NCI-H187 treated with DMSO at 0.1 percent for 48 hours (cell line): ENCODE measurements at places on chromosomes 12 and 14.

- DNase-seq, result no peak
Measured at GRCh38 chr14:58060898-58061297, 91.1 kb downstream of the ARMH4 start.

DNA sequence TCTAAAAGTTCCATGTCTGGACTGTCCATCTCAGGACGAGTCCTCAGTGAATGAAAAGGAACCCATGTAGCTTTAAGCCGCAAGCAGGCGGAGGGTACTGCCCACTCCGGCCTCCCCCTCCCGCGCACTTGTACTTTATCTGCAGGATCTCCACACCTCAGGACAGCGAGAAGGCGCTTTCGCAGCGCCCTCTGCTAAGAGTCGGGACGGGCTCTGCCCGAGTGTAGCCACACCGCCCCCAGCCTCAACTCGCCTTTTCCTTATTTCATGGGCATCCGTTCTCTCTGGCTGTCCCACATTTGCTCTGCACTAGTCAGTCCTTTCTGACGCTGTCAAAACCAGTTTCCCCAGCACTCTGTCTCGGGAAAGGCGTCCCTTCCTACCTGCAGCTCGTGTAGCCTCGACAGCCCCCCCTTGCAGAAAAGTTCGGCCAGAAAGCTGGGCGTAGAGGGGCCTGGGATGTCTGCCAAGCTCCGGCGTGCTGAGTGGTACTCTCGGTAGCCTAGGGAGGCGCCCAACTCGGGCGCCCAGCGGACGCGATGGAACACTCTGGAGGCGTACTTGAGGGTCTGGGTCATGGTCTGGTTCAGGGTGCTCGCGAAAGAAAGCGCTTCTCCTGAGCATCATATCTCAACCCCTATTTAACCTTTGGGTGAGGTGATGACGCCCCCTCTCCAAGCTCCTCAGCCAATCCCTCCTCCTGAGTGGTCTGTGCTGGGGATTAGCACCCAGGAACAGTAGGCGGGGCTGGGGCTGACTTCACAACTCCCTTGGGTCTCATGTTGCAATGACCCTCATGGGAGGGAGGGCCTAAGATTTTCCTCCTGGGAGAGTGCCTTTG is at the start of gene CYP27B1:
Gene CYP27B1, minus strand, starts transcription at position 615 of the 841 bp plus-strand sequence. Its CDS starts 37 bp downstream, at position 578.
- DNase-seq, result no peak

GRCh38 chr12:33427071-33427470 is 12.5 kb downstream of the SYT10 start:
- DNase-seq, result no peak

GRCh38 chr12:56296295-56296694 is 3.8 kb downstream of the CS start:
- no peak for DNase-seq

DNA sequence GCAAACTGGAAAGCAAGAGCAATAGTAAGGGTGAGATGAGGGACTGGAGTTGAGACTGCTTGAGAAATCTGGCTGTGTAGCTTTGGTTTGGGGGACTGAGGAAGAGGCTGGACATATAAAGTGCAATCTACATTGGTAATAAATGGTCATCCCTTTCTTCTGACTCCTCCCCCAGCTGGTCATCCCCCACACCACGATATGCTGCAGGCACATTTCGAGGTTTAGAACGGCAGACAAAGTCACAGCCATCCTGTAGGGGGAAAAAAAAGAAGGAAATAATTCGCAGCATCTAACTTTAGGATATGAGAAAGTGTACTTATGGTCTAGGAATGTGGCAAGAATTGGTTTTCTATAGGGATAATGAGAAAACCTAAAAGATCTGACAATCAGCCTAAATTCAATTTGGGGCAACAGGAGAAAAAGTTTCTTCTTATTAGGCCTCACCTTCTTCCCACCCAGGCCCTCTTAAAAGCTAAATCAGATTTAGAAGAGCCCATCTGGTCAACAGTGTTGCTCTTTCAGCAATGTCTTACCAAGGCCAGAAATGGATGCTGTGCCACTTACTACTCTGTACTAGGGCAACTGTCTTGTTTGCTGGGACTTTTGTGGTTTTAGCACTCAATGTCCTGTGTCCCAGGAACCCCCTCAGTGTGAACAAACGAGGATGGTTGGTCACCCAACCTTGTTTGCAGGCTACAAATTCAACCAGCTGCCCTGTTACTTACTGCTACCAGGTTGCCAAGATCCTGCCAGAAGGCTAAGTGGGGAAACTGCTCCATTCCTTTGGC is 7.6 kb downstream of the M6PR start:
- no peak for DNase-seq

DNA sequence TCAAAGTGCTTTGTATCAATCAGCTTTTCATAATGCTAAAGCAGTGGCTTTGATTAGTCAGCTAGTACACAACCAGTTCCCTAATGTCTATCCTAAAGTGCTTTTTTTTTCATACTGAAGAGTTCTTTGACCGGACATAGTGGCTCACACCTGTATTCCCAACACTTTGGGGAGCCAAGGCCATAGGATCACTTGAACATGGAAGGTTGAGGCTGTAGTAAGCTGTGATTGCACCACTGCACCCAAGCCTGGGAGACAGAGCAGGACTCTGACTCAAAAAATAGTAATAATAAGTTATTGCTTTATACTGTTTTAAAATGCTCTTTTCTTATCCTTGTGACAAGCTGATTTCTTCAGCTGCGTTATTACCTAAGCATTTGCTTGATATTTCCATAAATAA is 154.6 kb upstream of the AEBP2 start:
- no peak for DNase-seq

GRCh38 chr12:40375076-40375475 is 150.3 kb downstream of the LRRK2 start:
- DNase-seq, result no peak

DNA sequence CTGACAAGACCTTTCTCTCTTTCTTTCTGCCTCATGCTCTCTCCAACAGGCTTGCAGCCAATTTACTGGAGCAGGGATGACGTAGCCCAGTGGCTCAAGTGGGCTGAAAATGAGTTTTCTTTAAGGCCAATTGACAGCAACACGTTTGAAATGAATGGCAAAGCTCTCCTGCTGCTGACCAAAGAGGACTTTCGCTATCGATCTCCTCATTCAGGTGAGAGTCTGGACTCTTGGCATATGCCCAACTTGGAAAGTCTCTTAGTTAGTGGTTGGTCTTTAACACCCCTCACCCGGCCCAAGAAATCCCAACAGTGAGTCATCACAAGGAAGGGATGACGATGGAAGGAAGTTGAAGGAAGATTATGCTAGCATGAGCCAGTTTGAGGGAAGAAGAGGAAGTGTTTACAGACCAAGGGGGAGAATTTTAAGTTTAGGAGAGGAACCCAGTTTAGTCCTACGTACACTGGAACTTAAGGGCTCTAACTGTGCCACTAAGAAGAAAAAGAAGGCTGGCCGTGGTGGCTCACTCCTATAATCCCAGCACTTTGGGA is 189.7 kb downstream of the ETV6 start:
- peak; percentile 63 for DNase-seq

DNA sequence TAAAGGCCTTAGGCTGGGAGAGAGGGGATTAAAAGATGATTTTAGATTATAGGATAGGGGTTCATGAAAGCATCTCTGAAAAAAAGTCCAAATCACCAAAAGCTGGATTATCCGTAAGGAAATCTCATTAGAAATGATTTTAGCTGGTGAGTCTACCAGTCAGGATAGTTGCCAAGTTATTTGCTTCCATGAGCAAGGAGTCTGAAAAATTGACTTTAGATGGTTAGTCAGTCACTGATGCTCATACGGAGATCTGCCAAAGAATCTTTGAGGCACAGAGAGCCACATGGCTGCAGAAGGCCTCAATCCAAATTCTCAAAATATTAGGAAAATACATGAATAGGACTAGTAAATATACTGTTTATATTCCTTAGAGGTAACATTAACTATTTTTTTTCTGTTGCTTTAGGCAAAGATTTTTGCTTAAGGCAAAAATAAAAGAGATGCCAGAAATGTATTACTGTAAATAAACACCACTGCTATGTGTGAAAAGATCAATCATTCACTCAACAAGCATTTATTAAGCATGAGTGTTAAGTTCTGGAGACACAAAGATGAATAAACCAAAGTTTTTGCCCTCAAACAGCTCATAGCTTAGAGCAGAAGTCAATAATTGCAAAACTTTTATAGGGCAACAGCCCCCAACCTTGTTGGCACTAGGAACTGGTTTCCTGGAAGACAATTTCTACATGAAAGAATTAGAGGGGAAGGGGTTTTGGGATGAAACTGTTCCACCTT is 105.2 kb downstream of the BBS10 start:
- no peak for DNase-seq

- peak; percentile 64 for DNase-seq
Measured at GRCh38 chr14:106372870-106373652, 846.7 kb downstream of the TMEM121 start.

DNA sequence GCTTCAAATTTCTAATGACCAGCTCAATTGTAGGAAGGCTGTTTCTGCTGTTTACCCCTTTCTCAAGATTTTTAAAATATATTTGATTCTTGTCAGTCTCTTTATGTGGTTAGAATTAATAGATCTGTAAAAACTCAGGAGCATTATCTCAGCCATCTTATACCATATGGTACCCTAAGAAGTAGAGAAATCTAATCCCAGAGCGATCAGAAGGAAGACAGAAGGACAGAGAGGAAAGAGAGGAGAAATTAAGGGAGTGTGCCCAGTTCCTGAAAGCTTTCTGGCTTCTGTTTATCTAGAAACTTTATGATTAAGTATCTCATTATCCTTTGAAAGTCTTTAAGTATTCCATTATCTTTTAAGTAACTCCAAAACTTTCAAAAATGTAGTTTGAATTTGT is 152.1 kb upstream of the NAV3 start:
- no peak for DNase-seq

- DNase-seq, result no peak
Measured at GRCh38 chr14:88552876-88553275, 1.9 kb downstream of the PTPN21 start.

GRCh38 chr12:46493834-46494181 is 121.2 kb upstream of the SLC38A2 start:
- DNase-seq, result no peak

GRCh38 chr12:126196263-126196662 is 1131.0 kb downstream of the AACS start:
- DNase-seq, result no peak

GRCh38 chr12:48924617-48925303 is 532 bp downstream of the FKBP11 start:
- no peak for DNase-seq

DNA sequence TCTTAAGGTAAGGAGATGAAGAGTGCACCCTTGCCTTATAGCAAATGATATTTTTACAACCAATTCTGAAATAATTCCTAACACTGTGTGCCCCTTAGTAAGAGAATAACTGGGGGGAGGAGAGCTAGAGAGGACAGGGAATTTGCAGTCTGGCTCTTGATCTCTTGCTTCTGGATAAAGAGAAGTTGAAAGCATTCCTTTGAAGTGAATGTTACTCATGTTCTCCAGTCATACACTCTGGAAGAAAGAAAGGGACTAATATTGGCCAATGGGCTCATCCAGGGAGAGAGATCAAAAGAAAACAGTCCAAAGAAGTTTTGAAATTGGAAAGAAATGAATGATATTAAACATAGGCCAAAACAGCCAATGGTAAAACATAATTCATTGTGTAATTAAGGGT is 25.3 kb downstream of the C12orf75 start:
- DNase-seq, result no peak

- no peak for DNase-seq
Measured at GRCh38 chr12:14554281-14555007, 13.2 kb downstream of the PLBD1 start.

- no peak for DNase-seq
Measured at GRCh38 chr12:75482646-75483045, 2.1 kb downstream of the GLIPR1 start.

GRCh38 chr12:131092901-131093603 is 139.3 kb downstream of the ADGRD1 start:
- no peak for DNase-seq

GRCh38 chr14:75229661-75230139 is 48.9 kb upstream of the FOS start:
- DNase-seq, result no peak

GRCh38 chr14:29925101-29925722 is 2.4 kb downstream of the PRKD1 start:
- DNase-seq, result no peak

DNA sequence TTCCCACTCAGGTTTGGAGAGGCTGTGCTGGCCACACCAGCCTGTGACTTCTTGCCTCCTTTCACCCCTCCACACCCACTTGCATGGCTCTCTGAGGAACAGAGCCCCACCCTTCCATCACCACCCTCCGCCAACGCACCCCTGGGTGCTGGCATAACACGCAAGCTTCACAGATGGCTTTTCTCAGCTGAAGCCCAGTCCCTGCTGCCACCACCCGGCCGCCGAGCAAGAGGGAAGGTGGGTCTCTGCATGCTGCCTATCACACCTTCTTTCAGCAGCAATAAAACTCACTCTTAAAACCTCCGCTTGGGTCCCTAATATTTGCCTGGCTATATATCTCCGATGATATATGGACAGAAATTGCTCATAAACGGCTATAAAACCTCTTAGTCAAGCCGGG is 41.6 kb downstream of the SMUG1 start:
- no peak for DNase-seq

DNA sequence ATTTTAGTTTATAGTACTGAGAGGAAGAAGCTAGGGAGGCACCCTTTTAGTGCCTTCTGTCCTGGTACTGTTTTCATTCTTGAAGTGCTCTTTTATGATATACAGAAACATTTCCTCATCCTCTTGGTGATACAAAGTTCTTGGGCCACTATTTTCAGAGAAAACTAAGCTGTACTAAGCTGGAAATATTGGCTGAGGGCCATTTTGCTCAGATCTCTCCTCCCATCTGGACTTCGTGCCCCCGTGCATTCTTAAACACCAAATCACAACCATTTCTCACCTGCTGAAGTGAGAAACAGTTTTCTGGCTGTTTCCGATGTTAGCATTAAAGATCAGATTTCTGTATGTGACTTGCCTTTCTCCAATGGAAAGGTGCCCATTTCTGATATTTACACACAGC is 158.9 kb downstream of the FBXL14 start:
- DNase-seq, result no peak

DNA sequence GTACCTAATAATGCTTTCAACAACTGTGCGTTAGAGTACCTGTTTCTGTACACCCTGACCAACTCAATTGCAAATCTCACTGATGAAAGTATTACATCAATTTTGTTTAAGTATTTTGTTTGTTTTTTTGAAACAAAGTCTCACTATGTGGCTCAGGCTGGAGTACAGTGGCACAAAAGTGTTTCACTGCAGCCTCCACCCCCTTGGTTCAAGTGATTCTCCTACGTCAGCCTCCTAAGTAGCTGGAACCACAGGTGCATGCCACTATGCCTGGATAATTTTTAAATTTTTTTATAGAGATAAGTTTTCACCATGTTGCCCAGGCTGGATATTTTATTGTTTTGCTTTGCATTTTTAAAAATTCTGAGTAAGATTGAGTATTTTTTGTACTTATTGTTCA is 46.7 kb downstream of the YEATS4 start:
- no peak for DNase-seq

GRCh38 chr12:6266541-6266966 is 43.9 kb upstream of the PLEKHG6 start:
- peak; percentile 90 for DNase-seq

- no peak for DNase-seq
Measured at GRCh38 chr12:17971850-17972249, 118.1 kb downstream of the RERGL start.

- DNase-seq, result no peak
Measured at GRCh38 chr12:48419116-48419935, 53.0 kb upstream of the ANP32D start.

- DNase-seq, result no peak
Measured at GRCh38 chr14:65336191-65336591, 76.3 kb upstream of the FUT8 start.
